ENCODE measurements at places on chromosomes 11 and 22.

DNA sequence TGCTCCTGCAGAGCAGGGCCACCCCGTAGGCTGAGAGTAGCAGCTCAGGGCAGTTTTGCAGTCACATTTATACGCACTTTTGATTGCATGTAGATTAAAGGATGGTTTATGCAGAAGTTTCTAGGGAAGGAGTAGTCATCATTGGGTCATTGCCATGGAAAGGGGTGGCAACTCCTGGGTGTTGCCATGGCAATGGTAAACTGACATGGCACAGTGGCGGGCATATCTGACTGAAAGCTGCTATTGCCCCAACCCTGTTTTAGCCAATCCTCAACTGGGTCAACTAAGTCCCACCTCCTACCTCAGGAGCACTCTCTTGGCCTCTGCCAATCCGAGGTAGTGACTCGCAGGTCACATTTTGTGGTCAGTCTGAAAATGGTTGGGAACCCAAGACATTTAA lies 2.4 kb upstream of the ARSA start:
- DNase-seq: no peak

DNA sequence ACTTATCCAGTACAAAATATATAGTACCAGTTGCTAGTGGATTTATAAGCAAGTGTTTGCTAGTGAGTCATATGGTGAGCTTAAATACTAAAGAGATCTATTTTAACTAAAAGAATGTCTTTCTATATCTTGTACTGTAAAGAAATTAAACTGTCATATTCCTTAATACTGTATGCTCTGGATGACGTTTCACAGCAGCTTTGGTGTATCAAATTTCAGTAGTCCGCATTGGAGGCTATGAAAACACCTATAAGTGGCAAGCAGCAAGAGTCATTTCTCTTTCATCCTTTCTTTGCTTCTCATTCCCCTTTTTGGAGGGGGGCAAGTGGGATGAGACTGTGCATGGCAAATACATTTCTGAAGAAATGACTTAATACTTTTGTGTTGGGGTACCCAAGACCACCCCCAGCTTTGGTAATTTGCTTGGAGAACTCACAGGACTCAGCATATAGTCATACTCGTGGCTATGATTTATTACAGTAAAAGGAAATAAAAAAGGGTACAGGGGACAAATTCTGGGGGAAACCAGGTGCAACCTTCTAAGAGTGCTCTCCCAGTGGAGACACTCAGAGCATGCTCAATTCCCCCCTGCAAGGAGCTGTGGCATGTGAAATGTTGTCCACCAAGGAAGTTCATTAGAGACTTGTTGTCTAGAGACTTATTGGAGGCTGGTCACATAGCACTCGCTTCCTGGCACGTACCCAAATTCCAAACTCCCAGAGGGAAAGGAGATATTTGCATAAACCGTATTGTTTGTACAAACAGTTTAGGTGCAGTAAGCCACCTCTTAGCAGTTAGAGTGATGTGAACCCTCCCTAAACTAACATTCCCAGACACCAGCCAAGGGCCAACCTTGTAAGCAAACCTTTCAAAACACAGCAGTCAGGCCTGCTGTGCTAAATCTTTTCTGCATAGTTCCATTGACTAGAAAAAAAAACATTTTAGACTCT lies 210.8 kb downstream of the PGR start:
- no peak for DNase-seq

DNA sequence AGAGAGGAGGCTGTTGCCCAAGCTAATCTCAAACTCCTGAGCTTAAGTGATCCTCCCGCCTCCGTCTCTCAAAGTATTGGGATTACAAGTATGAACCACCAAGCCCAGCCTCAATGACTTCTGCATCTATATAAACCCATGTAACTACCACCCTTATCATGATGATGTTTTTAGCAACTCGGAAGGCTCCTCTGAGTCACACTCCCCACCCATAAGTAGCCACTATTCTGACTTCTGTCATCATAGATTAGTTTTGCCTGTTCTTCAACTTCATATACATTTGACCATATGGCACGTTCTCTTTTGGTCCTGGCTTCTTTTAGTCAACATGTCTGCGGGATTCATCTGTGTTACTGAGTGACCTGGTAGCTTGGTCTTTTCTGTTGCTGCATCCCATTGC lies 6.4 kb upstream of the FOSL1 start:
- no peak for DNase-seq

GRCh38 chr11:73187854-73188253 lies 30.2 kb upstream of the P2RY2 start:
- DNase-seq: no peak

- DNase-seq: no peak
These were observed 92.6 kb downstream of the CTTN start for GRCh38 chr11:70490723-70491558.

GRCh38 chr11:9755561-9756185 lies 91.8 kb downstream of the SWAP70 start:
- DNase-seq: no peak

GRCh38 chr11:75264971-75265370 lies 24.4 kb downstream of the TPBGL start:
- no peak for DNase-seq

DNA sequence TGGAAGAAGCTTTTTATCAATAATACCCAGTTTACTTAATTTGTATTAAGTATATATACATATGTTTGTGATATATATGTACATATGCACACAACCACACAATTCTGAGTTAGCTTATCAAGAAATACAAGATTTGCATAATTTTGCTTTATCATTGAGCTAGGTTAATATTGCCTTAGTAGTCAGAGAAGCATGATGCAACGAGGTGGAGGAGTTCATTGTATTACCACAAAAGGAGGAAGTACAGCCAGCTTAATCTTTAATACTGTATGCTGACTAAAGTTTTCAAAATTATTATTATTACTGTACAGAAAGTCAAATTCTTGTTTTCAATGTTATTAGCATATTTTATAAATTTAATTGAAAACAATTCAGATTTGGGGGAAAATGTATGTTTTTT lies 278.4 kb upstream of the PDGFD start:
- DNase-seq: no peak

DNA sequence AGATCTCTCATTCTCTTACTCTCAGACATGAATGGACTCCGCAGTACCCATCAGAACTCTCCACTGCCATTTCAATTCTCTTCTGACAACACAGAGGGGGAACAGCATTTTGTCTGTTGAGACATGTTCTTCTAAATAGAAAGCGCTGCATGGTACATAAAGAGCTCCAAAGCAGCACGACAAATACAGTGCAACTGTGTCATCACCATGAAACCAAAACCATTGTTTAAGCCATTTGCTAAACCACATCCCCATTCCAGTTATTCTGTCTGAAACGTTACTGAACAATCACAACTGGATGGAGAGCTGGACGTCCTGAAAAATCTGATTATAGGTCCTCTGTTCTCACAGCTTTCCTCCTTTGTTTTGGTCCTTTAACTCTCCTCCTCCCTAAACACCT lies 17.9 kb upstream of the TENM4 start:
- DNase-seq: no peak

DNA sequence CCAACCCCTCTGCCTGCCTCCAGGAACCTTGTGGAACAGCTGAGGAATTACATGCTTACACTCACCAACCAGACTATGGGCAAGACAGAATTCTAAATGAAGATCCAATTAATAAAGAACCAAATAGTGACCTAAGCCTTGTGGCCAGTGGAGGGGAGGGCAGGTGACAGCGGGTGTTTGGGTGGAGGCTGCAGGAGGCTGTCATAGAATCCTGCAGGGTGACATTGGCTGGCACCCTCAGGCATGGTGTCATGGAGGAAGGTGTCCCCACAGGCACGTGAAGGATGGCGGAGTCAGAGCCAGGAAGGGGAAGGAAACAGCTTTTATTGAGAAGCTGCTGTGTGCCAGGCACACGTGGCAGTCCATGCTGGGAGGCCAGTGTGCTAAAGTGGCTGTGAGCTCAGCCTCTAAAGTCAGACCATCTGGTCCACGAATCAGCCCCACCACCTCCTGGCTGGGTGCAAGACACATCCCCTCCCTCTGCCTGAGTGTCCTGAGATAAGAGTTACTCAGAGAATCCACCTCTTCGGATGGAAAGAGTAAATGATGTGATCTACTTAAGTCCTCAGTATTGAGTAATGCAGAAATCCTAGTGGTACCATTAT lies 8.7 kb downstream of the MYO18B start:
- DNase-seq: no peak
